ENCODE measurements at places on chromosomes 11 and 22.

DNA sequence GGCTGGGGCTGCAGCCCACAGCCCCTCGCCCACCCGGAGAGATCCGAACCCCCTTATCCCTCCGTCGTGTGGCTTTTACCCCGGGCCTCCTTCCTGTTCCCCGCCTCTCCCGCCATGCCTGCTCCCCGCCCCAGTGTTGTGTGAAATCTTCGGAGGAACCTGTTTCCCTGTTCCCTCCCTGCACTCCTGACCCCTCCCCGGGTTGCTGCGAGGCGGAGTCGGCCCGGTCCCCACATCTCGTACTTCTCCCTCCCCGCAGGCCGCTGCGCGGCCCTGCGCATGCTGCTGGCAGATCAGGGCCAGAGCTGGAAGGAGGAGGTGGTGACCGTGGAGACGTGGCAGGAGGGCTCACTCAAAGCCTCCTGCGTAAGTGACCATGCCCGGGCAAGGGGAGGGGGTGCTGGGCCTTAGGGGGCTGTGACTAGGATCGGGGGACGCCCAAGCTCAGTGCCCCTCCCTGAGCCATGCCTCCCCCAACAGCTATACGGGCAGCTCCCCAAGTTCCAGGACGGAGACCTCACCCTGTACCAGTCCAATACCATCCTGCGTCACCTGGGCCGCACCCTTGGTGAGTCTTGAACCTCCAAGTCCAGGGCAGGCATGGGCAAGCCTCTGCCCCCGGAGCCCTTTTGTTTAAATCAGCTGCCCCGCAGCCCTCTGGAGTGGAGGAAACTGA, 731 bp downstream of the GSTP1 start:
- no peak for DNase-seq

DNA sequence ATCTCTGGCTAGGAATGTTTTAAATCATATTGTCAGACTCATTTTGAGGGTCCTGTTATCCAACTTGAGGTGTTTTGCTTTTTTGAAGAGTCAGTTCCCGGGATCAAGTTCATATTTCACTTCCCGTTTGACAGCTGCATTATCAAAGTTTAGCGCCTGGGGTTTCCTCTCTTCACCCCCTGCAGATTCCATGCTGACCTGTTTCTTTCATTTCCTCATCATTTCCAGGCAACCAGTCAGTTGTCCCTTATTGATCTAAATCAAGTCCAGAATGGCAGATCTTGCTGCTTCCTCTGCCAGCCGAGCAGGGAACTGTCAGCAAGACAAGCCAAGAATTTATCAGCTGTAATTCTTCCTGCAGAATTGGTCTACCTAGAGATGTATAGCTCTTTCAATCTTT, 197.6 kb upstream of the SYN3 start:
- DNase-seq, result no peak

DNA sequence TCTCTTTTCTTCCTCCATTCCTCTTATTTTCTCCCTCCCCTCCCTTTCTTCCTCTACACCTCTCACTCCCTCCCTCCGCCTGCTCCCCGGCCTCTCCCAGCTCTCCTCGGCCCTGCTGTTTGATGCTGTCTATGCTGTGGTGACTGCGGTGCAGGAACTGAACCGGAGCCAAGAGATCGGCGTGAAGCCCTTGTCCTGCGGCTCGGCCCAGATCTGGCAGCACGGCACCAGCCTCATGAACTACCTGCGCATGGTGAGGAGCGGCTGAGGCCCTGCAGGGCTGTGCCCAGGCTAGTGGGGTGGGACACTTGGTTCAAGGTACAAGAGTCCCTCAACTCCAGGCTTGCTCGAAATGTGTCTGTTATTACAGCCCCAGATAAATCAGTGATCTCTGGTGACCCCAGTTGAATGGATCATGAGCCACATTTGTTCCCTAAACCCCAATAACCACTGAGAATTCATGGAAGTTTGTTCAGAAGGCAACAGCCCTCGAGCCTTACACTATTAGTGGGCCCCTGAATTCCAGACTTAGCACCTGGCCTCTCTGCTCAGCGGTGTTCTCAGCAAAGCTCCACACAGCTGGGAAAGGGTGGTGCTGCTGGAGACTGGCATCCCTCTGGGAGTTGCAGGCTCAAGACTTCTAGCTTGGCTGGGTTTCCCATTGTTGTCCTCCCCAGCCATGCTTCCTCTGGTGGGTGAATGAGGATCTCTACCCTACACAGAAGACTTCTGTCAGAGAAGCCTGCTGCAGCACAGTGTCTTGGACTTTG, 149.8 kb upstream of the TBCEL start:
- no peak for DNase-seq

GRCh38 chr11:118379497-118379896, 20.1 kb downstream of the UBE4A start:
- DNase-seq, result no peak

DNA sequence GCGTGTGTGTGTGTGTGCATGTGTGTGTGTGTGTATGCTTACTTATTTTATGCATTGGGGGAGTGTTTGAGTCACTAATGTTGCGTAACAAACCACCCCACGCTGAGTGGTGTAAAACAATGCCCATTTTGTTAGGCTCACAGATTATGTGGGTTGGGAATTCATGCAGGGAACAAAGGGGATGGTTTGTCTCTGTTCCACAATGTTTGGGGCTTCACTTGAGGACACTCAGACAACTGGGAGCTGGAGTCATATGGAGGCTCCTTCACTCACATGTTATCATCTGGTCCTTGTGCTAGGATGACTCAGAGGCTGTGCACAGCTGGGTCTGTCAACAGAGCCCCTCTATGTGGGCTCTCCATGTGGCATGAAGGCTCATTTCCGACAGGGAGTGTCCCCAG, 51.3 kb upstream of the LARGE1 start:
- DNase-seq, result no peak

- DNase-seq, result no peak
Observed at GRCh38 chr11:128940156-128940555, 2.5 kb downstream of the TP53AIP1 start.

DNA sequence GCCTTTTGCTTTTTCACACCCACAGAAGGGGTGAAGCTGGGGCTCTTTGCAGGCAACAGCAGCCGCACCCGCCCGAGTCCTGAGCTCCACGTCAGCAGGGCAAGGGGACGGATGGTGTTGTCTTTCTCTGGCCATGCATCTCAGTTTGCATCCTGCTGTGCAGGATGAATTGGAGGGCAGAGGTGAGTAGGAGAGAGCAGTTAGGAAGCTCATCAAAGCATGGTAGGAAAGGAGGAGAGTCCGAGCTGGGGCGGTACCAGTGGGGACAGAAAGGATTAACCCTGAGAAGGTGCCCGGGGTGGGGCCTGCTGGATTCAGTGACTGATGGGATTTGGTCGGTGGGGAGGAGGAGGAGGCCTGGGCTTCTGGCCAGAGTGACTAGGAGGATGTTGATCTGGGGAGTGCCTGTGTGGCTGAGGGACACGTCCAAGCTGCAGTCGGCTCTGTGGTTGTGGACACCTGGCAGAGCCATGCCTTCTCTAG, 14.6 kb downstream of the FAM83F start:
- no peak for DNase-seq

DNA sequence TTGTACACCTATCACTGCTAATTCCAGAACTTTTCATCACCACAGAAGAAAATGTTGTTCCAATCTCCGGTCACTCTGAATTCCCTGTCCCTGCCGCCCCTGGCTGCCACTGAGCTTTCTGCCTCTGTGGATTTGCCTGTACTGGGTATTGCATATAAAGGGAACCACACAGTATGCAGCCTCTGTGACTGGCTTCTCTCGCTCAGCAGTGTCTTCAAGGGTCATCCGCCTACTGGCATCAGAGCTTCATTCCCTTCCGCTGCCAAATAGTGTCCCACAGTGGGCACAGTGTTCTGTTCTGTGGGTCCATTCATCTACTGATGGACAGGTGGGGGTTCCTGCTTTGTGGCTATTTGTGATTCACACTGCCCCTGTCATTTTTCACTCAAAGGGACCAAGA, 5.3 kb downstream of the DHCR7 start:
- no peak for DNase-seq

GRCh38 chr11:45097721-45098493, 48.5 kb upstream of the PRDM11 start:
- no peak for DNase-seq

DNA sequence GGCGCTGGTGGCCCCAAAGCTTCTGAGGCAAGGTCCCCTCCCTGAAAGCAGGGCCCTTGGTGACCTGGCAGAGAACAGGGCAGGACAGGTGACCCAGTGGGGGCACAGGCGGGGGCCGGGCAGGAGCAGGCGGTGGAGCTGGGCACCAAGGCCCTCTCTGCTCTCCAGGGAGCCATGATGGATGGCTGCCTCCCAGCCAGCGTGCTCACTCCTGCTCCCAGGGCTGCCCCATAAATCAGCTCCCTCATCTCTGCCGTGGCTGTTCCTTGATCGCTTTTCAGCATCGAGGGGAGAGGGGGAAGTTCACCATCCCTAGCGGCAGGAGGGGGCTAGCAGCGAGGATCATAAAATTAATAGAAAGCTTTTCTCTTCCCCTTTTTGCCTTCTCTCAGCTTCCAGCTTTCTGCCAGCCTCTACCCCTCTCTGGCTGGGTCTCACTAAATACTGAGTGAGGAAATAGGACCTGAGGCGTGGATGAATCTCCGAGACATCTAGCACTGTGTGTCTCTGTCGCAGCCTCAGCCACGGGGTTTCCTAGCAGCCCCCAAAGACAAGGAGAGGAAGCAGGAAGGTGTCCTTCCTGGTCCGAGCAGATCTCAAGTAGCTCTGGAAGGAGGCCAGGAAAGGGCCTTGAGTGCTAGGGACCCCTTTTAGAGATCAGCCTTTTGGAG, 22.2 kb upstream of the ELFN2 start:
- DNase-seq, result no peak
